ENCODE measurements at places on chromosomes 5 and 9.

DNA sequence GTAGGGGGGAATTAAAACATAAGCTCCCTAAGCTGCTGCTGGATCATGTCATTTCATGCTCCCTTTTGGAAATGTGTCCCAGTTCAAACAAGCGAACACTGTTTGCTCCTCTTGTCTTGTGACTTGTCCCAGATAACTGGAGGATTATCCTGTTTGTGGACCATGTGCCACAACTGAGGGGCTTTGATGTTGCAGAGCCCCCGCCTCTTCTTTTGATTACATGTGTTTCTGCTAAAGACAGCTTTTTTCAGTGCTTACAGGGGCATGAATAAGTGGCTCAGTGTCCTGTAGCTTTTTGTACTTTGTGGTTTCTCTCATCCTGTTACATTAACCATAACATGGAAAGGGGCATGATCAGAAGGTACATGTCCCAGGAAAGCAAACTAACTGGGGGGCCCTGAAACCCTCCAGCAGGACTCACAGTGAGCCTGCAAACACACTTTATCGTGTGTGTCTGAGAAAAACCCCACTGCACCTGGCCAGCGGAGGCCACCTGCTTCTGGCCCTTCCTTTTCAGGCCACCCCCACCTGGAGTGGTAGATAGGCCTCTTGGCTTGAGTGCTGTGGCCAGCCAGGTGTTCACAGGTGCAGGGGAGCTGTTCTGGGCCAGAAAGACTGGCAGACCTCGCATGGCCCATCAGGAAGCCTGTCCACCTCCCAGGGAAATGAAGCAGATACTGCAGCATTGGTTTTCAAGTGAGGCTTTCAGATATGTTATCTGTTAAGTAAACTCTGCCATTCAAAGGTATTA lies 285.6 kb downstream of the FANCC start:
- no peak for DNase-seq

DNA sequence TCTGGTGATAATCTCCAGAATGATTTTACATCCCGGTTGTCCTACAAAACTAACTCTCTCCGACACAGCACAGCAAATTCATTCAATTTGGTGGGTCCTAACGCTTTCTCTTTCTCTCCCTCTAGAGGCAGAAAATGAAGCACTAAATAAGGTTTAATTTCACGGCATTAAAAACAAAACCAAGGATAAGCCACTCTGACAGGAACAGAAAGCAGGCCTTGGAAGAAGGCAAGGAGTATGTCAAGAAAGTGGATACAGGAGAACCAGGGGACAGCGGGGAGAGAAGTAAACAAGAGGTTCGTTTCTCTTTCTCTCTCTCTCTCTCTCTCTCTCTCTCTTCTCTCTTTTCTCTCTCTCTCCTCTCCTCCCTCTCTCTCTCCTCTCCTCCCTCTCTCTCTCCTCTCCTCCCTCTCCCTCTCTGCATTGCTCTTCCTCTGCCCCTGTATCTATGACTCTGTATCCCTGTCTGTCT lies 49.8 kb downstream of the EBF1 start:
- no peak for DNase-seq

GRCh38 chr5:64789457-64789856 lies 20.7 kb downstream of the CWC27 start:
- no peak for DNase-seq

DNA sequence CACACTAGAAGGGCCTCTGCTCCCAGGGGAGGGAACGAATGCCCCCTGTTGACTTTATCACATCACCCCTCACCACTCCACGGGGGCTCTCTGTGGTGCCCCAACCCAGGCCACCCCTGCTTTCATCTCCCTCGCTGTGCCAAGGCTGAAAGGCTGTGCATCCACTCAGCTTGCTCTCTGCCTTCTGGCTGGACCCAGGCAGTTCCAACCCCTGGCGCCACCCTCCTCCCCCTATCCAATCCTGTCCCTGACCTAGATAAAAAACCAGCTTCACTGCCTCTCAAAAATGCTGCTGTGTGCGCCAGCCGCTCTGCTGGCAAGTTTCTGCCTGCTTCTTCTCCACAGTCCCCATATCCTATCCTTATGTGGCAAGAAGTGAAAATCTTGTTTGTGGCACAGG lies 22.4 kb upstream of the CORO2A start:
- DNase-seq = no peak

- DNase-seq = no peak
Measured at GRCh38 chr9:100206899-100207298, 107.9 kb downstream of the INVS start.

GRCh38 chr9:126802318-126803059 lies 2.4 kb upstream of the ZBTB43 start:
- DNase-seq = no peak

DNA sequence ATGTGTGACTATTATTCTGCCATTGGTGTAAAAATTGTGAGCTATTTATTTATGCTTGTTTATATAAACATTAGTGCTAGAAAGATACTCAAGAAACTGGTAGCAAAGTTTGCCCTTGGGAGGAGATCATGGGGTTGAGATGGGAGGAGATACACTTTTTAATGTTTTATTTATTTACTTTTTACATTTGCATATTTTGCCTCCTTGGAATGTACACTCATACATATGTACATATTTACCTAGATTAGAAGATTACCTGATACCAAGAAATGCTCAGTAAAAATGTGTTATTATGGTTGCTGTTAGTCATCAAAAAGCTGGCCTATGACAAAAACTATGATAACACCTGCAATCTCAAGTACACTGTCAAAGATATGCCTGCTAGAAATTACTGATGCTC lies 195.2 kb downstream of the KCTD16 start:
- DNase-seq = no peak

DNA sequence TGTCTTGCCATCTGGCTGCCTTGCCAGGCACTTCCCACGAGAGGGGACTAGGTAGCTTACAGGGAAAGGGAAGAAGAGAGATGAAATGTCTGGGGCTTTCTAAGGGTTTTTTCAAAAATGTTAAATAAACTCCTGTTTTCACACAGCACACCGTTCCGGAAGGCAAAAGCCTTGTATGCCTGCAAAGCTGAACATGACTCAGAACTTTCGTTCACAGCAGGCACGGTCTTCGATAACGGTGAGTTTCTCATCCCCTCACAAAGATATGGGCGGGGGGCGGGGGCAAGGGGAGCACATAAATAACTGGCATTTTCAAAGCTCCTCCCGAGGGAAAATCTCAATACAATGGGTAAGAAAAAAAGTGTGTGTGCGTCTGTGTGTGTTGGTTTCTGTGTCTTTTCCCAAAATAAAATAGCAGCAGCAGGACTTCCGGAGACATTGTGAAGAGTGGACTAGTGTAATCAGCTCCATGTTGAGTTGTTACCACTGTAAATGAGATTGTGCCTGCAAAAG lies 189.6 kb downstream of the NR3C1 start:
- DNase-seq = no peak

- no peak for DNase-seq
Measured at GRCh38 chr9:70534471-70534870, 120.0 kb upstream of the KLF9 start.

DNA sequence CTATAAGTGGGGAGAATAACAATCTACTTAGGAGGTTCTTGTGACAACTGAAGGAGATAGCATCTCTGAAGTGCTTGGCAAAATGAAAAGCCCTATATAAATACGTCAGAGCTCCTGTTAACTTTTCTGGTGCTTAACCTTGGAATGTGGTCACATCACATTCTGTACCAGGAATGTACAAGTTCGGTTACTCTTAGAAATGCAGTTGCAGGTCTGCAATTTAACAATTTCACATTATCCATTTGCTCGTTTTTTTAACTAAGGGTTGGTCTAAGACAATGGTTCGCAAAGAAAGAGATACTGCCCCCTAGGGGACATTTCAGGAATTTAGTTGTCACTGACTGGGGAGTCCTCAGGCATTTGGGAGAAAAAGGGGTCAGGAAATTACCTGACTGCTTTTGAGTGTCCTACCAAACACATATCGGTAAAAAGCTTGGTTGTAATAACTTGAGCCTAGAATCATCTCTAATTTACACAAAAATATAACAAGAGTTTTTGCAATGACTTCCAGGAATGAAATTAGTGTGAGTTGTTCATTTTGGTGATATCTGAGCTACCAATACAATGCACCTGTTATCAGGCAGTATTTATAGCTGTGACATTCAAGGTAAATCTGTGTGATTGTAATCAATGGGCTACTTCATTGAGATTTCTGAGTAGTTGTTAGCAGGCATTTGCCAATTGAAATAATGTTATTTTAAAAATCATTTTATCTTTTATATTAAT lies 5.4 kb upstream of the HBEGF start:
- DNase-seq = peak; percentile 64

GRCh38 chr5:61840361-61840760 lies 465.6 kb upstream of the KIF2A start:
- DNase-seq = no peak

GRCh38 chr5:98349251-98349989 lies 424.0 kb upstream of the RGMB start:
- no peak for DNase-seq

DNA sequence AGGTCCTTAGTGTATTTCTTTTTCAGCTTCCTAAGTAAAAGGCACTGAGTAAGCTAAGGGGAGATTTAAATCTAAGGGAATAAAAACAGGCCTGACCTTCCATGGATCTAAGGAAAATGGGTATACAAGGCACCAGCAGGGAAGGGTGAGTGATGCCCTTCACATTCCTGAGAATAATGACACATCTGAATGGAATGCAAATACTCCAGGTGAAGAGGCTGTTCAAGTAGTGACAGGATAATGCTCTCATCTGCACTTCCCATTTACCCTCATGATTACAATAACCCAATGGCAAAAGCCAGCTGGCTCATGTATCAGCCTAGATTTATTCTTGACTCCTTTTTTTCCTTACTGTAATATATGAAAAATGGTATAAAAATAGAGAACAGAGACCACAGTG lies 216.2 kb upstream of the ACTBL2 start:
- DNase-seq = no peak

- no peak for DNase-seq
Measured at GRCh38 chr5:163766936-163767670, 261.7 kb downstream of the MAT2B start.

GRCh38 chr9:30060976-30061375 lies 2323.5 kb upstream of the ACO1 start:
- DNase-seq = no peak

GRCh38 chr5:15734058-15734457 lies 234.1 kb downstream of the FBXL7 start:
- no peak for DNase-seq

GRCh38 chr5:151004499-151004898 lies 15.9 kb upstream of the GPX3 start:
- no peak for DNase-seq

DNA sequence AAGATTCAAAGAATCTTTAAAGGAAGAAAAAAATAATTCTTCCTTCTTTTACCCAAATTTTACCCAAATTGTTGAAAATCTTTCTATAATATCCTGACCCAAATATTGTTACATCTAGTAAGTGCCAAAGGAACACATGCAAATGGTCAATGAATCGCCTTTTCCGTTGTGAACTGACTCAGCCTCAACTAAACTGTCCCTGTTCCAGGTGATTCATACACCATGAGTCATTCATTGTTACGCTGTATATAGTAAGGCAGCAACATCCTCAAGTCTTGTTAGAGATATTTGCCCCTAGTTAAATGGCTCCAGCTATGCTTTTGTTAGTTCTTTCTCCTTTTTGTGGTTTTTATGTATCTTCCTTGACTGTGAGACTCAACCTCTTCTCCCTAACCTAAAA lies 9.7 kb downstream of the PTGER4 start:
- DNase-seq = no peak

DNA sequence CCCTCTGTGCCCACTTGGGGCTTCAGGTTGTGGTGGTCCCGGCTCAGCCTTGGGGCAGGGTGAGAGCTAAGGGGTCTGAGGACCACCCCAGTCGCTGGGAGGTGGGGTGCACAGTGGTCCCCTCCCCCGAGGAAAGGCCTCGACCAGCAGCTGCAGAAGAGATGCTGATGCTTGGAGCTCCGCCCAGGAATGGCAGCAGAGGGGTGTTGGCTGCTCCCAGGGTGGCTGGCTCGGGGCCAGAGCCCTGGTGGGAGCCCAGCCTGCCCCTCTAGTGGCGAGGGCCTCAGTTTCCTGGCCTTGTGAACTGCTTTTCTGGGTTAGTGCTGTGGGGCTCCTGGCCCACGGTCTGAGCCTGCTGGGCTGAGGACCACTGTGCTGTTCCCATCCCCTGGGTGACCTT lies 1.2 kb downstream of the DIPK1B start:
- DNase-seq = no peak

DNA sequence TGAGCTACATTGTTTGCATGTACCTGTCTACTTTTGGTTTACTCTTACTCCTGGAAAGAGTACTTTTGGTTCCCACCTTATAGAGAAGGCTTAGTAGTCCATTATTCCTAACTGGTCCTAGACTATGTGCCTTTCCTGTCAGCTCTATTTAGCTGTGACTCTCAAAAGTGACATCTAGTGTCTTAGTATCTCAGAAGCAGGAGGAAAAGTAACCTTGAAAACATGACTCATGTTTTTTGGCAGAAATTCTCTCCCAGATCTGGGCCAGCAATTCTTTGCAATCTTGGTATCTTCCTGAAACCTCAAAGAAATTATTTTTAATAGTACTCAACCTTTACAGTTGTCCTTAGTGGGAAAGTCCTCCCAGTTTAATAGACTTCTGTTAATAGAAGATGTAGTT lies 691.7 kb upstream of the SEMA6A start:
- no peak for DNase-seq

DNA sequence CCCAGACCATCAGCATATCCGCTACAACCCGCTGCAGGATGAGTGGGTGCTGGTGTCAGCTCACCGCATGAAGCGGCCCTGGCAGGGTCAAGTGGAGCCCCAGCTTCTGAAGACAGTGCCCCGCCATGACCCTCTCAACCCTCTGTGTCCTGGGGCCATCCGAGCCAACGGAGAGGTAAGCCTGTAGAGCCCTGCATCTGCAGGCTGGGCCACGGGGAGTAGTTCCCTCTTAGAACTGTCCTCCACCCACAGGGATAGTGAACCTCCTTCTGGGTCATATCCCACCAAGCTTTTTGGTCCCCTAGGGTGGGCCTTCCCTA lies 569 bp downstream of the GALT start:
- no peak for DNase-seq

- no peak for DNase-seq
Measured at GRCh38 chr9:83629433-83630104, 6.6 kb downstream of the IDNK start.

GRCh38 chr5:171311322-171312077 lies 2.5 kb downstream of the TLX3 start:
- DNase-seq = no peak

- no peak for DNase-seq
Measured at GRCh38 chr5:171264843-171265242, 44.2 kb upstream of the TLX3 start.

GRCh38 chr9:12773562-12773961 lies 1.3 kb upstream of the LURAP1L start:
- no peak for DNase-seq

- no peak for DNase-seq
Measured at GRCh38 chr9:108911820-108912219, 22.1 kb downstream of the ELP1 start.

- DNase-seq = no peak
Measured at GRCh38 chr5:99948850-99949249, 586.3 kb upstream of the FAM174A start.

Measured in germinal center (tissue), 1 donor.